ENCODE measurements at places on chromosomes 2 and 18. TPM values are rescaled to one million over a fixed set of nuclear protein-coding genes. Genes with fewer than 3 reads are reported as not detected.

RUFY4 gene
- not detected for total RNA-seq

SPATA3 gene
- not detected for total RNA-seq

SNORC gene
- 5.4 TPM for total RNA-seq

NT5DC4 gene
- not detected for total RNA-seq

BOLL gene
- total RNA-seq = not detected

GALNT14 gene
- total RNA-seq = 44.3 TPM

ATP6V1B1 gene
- 1.8 TPM for total RNA-seq

CXCR2 gene
- total RNA-seq = not detected

DSG1 gene
- not detected for total RNA-seq

TFPI gene
- total RNA-seq = 60.9 TPM

TET3 gene
- total RNA-seq = 7.7 TPM

TACR1 gene
- total RNA-seq = 0.14 TPM

GKN2 gene
- 1.5 TPM for total RNA-seq

ALPP gene
- 20.3 TPM for total RNA-seq

TCF23 gene
- total RNA-seq = not detected

MYL1 gene
- total RNA-seq = not detected

SLC9A4 gene
- total RNA-seq = not detected

GRP gene
- total RNA-seq = not detected

OSBPL6 gene
- 6.8 TPM for total RNA-seq

All from A549 treated with dexamethasone at 1 μM for 4 hours (cell line).